Osteocyte (in vitro differentiated cells): ENCODE measurements at places on chromosomes 11 and 22. TPM values are rescaled to one million over a fixed set of nuclear protein-coding genes. Genes with fewer than 3 reads are reported as not detected.

SLC5A4 gene
- not detected in 2 replicates for total RNA-seq

- no peak for DNase-seq
Measured at GRCh38 chr11:113119074-113119473, 157.9 kb downstream of the NCAM1 start.

LDLRAD3 gene
- 15.0 and 18.2 TPM in 2 replicates for total RNA-seq

DNA sequence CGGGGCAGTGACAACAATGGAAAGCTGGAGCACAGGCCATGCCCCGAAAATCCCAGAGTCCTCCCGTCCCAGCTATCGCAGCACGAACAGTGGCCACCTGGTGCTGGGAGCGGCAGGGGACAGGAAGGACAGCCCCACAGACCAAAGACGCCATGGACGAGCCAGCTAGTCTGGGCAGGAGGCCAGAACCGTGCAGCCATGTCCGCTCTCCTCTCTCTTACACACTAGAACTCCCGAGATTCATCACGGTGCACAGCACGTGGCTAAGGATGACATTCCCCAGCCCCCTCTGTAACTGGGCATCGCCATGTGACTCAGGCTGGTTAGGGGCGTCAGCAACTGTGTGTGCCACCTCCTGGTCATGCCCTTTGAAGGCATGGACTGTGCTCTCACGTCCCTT, 4.6 kb downstream of the CDPF1 start:
- DNase-seq, result no peak

- no peak for DNase-seq
Measured at GRCh38 chr11:34239465-34240149, 118.2 kb downstream of the ABTB2 start.

DNA sequence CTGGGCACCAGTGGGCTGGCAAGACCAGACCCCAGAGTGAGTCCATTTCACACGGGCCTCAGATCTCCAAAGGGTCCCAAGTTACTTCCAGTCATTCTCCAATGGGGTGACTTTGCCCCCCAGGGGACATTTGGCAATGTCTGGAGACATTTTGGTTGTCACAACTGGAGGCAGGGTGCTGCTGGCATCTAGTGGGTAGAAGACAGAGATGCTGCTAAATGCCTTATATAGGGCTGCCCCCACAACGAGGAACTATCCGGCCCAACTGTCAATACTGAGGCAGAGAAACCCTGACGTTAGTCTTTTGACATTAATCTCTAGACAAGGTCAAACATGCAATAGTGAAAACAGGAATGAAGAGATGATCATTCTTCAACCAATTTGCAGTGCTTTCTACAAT, 6.4 kb downstream of the RTN4RL2 start:
- DNase-seq, result no peak

DRAP1 gene
- 106 and 107 TPM in 2 replicates for total RNA-seq

DNA sequence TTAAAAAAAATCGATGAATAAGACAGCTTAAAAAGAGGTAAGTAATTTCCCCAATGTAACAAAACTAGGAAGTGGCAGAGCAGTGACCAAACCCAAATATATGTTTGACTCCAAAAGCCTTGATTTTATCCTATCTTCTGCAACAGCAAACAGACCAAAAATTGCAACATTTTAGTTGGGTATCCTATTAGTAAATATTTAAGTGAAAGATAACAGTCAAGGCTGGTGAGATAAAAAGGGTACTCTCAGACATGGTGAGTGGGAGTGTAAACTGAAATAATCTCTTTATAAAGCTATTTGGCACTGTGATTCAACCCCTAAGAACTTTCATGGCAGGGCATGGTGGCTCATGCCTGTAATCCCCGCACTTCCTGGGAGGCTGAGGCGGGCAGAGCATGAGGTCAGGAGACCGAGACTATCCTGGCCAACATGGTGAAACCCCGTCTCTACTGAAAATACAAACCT, 1.9 kb upstream of the RDX start:
- no peak for DNase-seq

C1QTNF4 gene
- 0.37 and 0.51 TPM in 2 replicates for total RNA-seq

GRCh38 chr11:131656839-131657211, 286.4 kb downstream of the NTM start:
- DNase-seq, result no peak

- no peak for DNase-seq
Measured at GRCh38 chr11:118224511-118225188, at the start of gene JAML. Gene JAML (minus strand): TSS chr11:118225011. CDS start chr11:118214866, 10,145 bp downstream.

- DNase-seq, result no peak
Measured at GRCh38 chr11:80593648-80594374, 1153.0 kb upstream of the TENM4 start.

CDHR5 gene
- not detected in 2 replicates for total RNA-seq

GLB1L2 gene
- 0.21 TPM in 1 of 2 replicates, not detected in the other for total RNA-seq

CLTCL1 gene
- total RNA-seq, result 7.9 and 10.1 TPM in 2 replicates

DNA sequence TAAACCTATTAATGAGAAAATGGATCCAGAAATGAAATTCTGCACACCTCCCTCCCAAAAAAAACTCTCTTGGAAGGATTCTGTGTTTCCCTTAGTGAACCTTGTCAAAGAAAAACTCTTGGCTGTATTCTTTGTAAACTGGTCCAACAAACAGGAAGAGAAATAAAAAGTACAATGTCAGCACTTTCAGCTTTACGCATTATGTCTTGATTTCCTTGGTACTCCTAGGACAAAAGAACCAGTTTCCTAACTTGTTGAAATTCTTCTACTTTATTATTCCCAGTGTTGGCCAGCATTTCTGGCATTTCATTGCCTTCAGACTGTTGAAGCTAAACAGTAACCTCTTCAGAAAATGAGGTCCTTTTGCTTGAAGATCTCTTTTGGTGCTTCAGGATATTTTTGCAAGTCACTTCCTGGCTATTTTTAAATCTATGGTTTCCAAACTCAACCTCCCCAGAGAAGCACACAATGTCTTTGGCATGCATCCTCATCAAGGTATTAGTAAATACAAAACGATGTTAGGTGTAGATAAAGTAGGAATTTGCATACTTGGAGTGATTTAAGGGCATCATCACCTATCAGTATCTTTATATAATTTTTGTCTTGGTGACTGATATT, 342.7 kb downstream of the AASDHPPT start:
- DNase-seq, result no peak

MMP13 gene
- 0.21 and 0.39 TPM in 2 replicates for total RNA-seq

OR8B4 gene
- not detected in 2 replicates for total RNA-seq

MS4A3 gene
- not detected in 2 replicates for total RNA-seq

DNA sequence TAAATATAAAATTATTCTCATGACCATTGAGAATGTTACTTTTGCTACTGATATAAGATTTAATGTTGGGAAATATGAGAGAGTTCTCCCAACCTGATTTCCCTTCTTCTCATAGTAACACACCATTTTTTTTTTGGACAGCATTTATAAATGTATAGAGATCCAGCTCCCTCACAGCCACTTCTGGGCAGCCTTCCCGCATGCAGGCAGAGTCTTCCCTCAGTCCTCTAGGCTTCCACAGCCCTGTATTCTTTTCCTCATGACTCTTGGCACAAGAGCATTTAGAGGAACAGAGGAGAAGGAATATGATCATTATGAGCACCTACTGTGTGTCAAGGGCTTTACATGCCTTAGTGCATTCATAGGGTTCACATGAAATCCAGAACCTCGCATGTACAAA, 9.0 kb downstream of the DTX4 start:
- peak; percentile 36 for DNase-seq

DNA sequence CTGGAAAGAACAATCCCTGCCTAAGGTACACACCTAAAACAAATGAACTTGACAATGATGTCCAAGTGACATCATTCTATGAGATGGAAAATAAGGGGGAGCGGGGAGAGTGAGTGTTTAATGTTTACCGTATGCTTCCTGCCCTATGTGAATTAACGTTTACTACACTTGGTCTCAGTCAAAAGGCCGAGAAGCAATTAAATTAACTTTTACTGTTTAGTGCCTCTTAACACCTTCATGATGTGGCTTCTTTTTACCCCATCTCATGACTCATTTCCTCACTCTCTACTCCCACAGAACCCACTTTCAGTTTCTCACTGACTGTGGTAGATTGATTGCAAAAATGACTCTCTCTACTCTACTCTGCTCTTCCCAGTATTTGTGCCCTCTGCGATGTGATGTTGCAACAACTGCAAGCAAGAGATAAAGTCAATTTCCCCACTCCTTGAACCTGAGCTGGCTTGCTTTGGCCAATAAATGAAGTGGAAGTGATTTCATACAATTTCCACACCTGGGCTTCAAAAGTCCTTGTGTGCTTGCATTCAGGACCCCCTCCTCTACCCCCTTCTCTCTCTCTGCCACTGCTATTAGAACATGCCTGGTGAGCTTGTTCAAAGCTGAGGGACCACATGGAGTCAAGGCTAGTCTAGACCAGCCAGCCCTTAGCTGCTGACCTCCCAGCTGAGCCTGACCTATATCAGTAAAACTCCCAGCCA, 11.6 kb upstream of the ALKBH3 start:
- DNase-seq, result no peak

GRCh38 chr11:396948-397548, 3.0 kb downstream of the PKP3 start:
- DNase-seq, result no peak
